ENCODE measurements at places on chromosomes 5 and 9. TPM values are rescaled to one million over a fixed set of nuclear protein-coding genes. Genes with fewer than 3 reads are reported as not detected.

Gene FRMD3
- total RNA-seq = 13.4 TPM

GRCh38 chr9:116741086-116741740 is 54.1 kb downstream of the TRIM32 start:
- no peak for DNase-seq

Gene ZDHHC11B
- total RNA-seq = 11.7 TPM

- peak; percentile 97 for DNase-seq
Observed at GRCh38 chr9:129483415-129484351, 137.2 kb downstream of the C9orf50 start.

Gene RORB
- 0.52 TPM for total RNA-seq

DNA sequence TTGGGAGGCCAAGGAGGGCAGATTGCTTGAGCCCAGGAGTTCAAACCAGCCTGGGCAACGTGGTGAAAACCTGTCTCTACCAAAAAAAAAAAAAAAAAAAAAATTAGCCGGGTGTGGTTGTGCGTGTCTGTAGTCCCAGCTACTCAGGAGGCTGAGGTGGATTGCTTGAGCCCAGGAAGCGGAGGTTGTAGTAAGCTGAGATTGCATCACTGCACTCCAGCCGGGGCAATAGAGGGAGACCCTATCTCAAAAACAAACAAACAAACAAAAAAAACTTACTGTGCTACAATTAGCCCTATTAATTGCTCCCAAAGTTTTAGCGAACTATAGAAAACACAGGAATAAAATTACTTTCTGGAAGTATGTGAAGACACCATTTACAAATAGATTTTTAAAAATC is 67.6 kb downstream of the ANKHD1 start:
- DNase-seq = no peak

Gene ANKRD34B
- not detected for total RNA-seq

GRCh38 chr5:35129276-35129675 is 81.5 kb upstream of the AGXT2 start:
- no peak for DNase-seq

All from esophagus muscularis mucosa (tissue), 4 donors.